ENCODE measurements at places on chromosomes 5 and 9. TPM values are rescaled to one million over a fixed set of nuclear protein-coding genes. Genes with fewer than 3 reads are reported as not detected.

Gene PCDHGC3
- 0.56 TPM for total RNA-seq

DNA sequence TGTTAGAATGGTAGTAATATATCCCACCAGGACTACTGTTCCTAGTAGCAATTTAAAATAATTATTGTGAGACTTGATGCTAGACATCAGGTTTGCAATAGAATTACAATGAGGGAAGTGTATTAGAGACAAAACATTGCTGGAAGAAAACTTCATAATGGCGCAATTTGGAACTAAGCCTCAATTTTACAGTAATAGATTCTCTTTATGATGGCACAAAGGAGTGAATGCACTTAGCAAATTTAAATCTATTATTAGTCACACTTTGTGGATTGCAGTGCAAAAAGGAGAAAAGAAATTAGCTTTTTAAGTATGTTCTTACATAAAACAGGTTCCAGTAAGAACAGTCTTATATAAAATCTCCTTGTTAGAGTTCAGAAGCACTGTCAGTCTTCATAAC lies 358.3 kb downstream of the KIAA0825 start:
- ATAC-seq = no peak

GRCh38 chr5:159655757-159656409 lies 260.4 kb upstream of the ADRA1B start:
- no peak for ATAC-seq

- no peak for ATAC-seq
Observed at GRCh38 chr9:2420543-2420942, 201.0 kb upstream of the VLDLR start.

- ATAC-seq = no peak
Observed at GRCh38 chr5:95471942-95472341, 80.8 kb downstream of the FAM81B start.

GRCh38 chr9:15813076-15813475 lies 260.2 kb downstream of the CCDC171 start:
- no peak for ATAC-seq

Gene HAVCR1
- 1.5 TPM for total RNA-seq

DNA sequence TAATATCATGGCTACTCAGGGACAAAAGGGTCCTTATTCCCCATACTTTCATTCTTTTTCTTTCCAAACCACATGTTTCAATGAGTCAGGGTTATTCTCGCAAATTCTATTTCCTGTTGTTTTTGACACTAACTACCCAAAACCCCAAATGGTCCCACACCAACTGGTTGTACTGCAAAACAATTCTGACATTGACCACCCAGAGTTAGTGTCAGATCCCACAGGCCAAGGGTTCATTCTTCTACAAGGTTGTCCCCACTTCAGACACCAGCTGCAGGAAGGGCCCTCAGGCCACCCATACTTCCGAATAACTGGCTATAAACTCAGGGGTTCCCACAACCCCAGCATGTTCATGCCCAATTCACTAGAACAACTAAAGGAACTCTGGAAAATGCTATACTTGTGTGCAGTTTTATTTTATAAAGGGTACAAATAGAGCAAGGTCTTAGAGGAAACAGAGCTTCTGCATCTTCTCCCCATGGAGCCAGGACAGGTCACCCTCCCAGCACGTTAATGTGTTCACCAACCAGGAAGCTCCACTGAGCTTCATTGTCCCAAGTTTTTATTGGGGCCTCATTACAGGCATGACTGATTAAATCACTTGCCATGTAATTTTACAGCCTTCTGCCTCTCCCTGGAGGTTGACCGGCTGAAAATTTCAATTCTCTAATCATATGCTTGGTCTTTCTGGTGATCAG lies 334.8 kb downstream of the DRD1 start:
- no peak for ATAC-seq

Gene SLCO6A1
- total RNA-seq = not detected

DNA sequence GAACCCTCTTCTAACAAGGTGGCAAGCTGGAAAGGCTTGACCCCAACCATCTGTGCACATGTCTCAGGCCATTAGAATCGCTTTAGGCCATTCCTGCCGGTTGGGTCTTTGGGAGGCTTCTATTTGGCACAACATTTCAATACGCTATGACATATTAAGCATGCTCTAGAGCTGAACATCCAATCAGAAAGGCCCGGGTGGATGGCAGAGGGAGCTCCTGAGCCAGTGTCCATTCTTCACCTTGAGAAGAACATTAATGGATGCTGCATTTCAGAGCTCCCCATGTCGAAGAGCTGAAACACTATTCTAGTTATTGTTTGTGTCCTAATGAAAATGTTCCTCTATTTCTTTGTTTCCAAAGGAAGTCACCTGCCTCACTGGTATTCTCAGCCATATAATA lies 12.8 kb downstream of the SPATA9 start:
- ATAC-seq = no peak

GRCh38 chr5:30561771-30562170 lies 631.7 kb upstream of the CDH6 start:
- no peak for ATAC-seq

DNA sequence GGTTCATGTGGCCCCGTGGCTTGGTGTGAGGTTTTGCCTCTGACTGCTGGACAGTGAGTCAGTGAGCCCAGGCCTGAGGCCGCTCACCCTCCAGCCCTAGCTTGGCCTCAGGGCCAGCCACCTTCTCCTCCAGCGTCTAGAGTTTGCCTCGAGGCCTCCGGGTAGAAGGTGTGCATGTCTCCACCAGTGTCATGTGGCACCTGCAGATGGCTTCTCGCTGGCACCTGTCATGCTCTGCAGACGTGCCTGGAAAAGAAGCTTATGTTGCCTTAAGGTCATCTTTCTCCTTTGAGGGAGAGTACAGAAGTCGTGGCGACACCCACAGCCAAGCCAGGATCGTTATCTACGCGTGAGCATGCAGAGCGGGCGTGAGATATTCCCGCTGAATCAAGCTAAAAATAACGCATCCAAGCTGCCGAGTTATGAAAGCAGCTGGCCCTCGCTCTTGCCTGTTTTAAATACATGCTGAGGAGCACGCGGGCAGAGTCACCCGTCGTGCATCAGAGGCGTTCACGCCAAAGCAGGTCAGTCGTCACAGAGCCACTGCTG lies 79.7 kb upstream of the FCN2 start:
- ATAC-seq = no peak

Gene FCN2
- total RNA-seq = not detected

Gene DRD1
- not detected for total RNA-seq

- no peak for ATAC-seq
Observed at GRCh38 chr9:108972186-108972585, 38.0 kb downstream of the ABITRAM start.

Gene SGCD
- total RNA-seq = not detected

Gene CMYA5
- 0.50 TPM for total RNA-seq

GRCh38 chr9:74711341-74711740 lies 176.4 kb downstream of the TRPM6 start:
- ATAC-seq = no peak

- ATAC-seq = no peak
Observed at GRCh38 chr5:41876678-41877077, 6.5 kb upstream of the OXCT1 start.

GRCh38 chr5:65907135-65907534 lies 19.2 kb upstream of the ERBIN start:
- no peak for ATAC-seq

- peak; percentile 92 for ATAC-seq
Observed at GRCh38 chr5:135398855-135399793, at the start of gene MACROH2A1. TSS of gene MACROH2A1 (minus strand) at chr5:135399231. CDS start at chr5:135389093, 10,138 bp downstream.

DNA sequence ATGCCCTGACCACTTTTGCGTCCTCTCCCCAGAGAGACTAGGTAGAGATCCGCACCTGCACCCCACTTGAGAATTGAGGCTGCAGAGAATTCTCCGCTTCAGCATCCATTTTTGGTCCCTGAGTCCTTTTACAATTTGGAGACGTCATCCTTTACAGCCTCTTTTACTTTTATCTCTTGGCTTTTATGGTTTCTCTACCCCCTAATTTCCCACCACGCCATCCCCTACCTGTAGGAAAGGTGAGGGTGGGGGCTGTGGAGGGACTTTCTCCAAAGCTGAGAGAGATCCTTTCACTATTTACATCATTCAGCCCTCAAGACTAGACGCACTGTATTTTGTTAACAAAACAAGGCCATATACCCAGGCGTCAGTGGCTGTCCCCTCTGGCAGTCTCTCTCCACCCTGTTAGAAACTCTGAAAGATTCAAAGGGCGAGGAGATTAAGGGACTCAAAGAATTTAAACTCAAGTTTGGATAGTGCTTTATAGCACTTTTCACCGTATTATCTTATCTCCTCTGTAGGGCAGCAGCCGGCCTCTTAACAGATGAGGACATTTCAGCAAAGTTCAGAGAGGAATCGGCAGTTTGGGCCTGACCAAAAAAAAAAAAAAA lies 1.7 kb downstream of the MSX2 start:
- ATAC-seq = no peak

Gene GDA
- total RNA-seq = not detected

DNA sequence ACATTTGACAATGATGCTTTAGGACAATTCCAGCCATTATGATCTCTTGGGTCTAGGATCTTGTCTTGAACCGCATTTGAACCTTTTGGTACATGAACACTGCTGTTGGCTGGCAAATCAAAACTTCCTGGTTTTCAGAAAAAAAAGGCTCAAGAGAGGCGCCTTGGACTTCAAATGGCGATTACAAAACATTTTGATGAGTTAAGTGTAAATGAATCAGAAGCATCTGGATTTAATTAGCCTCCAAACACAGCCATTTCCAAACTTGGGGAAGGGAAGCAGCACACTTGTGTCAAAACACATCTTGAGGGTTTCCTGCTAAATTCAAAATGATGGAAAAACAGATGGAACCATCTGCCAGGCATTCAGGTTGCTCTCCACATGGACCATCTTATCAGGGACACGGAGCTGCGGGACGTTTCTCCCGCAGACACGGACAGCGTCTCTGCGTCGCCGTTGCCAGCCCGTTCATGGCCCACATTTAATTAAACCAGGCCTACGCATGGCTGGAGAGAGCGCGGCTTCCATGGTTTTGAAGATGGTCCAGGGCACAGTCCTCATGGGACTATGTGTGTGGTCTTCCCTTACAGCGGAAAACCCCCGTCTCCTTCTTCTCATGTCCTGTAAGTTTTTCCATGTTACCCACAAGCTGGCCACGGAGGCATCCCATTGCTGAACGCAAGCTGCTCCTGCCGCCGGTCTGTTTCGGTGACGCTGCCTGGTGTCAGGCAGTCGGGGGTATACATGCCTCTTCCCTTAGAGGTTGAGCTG lies 55.8 kb upstream of the PTCH1 start:
- ATAC-seq = no peak

- peak; percentile 98 for ATAC-seq
Observed at GRCh38 chr5:95781101-95781583, 41.4 kb downstream of the GLRX start.

DNA sequence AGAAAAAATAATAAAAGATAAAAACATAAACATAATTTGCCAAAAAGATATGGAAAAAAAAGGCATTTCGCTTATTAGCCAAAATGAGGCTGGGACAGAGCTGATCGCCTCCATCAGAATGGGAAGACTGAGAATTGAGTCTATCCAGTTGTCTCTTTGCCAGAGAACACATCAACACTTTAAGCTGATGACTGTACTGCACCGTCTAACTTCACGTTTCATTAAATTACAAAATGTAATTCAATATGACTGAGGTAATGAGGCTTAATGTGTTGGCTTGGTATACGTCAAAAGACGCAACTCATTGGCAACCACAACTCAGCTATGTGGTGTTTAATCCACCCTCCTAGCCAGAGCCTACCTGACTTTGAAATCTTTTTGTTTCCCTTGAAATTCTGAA lies 462.7 kb upstream of the CD180 start:
- no peak for ATAC-seq
